ENCODE measurements at places on chromosomes 2 and 18.

- DNase-seq = peak; percentile 59
These were observed 55.4 kb upstream of the CD28 start for GRCh38 chr2:203650860-203651613.

- no peak for DNase-seq
These were observed 1250.1 kb upstream of the GYPC start for GRCh38 chr2:125405816-125406215.

DNA sequence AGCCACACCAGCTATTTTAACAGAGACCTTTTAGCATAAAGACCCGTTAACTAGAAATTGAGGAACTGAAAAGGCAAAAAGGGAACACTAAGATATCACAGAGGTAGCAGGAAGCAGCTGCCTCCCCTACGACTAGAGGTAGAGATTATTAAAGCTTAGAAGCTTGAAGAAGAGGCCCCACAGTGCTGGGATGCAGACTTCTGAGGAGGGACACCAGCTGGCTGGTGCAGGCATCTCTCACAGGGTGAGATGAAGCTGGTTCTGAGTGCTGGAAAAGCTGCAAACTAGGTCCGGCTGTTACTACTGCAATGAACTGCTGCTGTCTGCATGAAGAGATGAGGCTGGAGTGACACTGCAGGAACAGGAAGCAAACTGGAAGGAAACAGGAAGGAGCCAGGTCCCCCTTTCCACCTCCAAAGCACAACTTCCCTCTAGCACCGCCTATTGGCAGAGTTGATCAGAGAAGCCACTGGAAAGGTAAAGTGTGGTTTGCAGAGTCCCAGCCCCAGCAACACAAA, 61.2 kb upstream of the MRPS9 start:
- DNase-seq = no peak

DNA sequence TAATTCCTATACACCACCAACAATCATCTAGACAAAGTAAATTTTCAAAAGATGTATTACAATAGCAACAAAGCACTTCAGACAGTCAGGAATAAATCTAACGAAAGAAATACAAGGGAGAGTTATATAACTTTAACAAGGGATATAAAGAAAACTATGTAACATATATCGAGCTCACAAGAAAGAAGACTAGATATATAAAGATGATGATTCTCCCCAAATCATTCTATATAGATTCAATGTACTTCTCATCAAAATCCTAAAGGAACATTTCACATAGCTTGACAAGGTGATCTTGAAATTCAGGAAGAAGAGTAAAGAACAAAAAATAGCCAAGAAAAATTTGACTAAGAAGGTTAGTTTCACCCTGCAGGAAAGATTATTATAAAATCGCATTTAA, 179.4 kb downstream of the SP3 start:
- DNase-seq = no peak

DNA sequence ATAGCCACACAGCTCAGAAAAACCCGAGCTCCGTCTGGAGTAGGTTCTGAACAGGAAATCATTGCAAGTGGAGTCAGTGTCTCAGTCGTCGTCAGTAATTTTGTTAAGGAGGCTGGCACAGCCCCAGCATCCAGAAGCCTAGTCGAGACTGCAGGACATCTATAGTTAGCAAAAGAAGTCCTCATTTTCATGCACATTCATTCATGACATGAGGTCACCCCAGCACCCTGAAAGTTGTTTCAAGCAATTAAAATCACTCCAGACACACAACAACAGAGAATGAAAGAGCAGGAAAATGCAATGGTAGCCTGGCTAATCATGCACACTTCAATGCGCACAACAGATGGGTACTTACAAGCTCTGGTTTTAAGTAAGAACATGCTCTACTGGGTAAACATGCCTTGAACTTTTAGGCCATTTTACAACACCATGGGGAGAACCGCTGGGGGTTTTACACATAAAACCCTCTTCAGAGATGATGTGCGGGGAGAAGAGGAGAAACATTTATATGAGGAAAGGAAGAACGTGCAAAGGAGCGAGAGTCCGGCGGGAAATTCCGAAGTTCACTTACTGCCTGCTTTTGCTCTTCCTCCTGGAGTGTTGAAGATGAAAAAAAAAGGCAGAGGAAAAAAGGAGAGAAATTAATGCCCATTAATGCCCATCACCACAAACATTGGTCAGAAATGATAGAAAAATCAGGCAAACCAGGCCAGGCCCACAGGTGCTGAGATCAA, 77.4 kb upstream of the DNMT3A start:
- DNase-seq = no peak

GRCh38 chr2:216545359-216545758, 46.7 kb downstream of the RPL37A start:
- no peak for DNase-seq

GRCh38 chr18:47149457-47150028, 757 bp downstream of the HDHD2 start:
- DNase-seq = no peak

- DNase-seq = no peak
These were observed 30.9 kb downstream of the CD28 start for GRCh38 chr2:203737360-203737759.

DNA sequence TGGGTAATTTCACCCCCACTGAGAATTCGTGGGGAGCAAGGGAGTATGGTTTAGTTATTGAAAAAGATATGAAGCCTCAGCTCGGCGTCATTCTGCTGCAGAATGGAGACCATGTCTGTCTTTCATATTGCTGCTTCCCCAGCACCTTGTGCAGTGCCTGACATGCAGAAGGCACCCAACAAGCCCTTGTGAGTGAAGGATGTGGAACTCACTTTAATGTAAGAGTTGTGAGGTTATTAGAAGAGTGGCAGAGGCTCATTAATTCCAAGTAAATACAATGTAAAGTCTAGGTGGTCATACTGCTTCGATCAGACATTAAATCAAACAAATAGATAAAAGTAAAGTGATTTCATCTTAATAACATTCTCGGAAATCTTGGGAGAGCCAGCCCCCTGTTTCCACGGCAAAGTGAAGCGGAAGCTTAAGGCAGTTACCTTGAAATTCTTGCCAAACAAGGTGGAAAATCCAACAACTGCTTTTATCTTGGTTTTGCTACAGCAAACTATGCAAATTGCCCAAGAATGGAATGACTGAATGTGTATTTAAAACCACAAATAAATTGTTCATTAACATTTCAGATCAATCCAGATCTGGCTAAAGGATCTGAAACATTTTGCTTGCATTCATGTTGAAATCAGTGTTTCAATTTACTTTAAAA, 9.6 kb downstream of the CFAP221 start:
- DNase-seq = no peak

- no peak for DNase-seq
These were observed 479.3 kb upstream of the NXPH2 start for GRCh38 chr2:139259422-139260051.

- DNase-seq = no peak
These were observed 14.1 kb downstream of the ZFP36L2 start for GRCh38 chr2:43212216-43212835.

GRCh38 chr2:184927040-184927439, 328.7 kb downstream of the ZNF804A start:
- no peak for DNase-seq

- DNase-seq = peak; percentile 73
These were observed 6.8 kb upstream of the PXDN start for GRCh38 chr2:1750933-1751766.

DNA sequence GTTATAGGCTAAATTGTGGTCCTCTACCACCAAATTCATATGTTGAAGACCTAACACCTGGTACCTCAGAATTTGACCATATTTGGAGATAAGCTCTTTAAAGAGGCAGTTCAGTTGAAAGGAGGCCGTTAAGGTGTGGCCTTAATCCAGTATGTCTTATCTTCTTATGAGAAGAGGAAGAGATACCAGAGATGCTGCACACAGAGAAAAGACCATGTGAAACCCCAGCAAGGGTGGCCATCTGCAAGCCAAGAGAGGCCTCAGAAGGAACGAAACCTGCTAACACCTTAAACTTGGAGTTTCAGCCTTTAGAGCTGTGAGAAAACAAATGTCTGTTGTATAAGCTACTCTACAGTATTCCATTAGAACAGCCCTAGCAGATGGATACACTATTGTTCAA, 528.1 kb upstream of the DCC start:
- no peak for DNase-seq

GRCh38 chr18:58361212-58361611, 267.7 kb downstream of the ALPK2 start:
- no peak for DNase-seq

GRCh38 chr2:36044411-36044810, 311.2 kb upstream of the CRIM1 start:
- no peak for DNase-seq

DNA sequence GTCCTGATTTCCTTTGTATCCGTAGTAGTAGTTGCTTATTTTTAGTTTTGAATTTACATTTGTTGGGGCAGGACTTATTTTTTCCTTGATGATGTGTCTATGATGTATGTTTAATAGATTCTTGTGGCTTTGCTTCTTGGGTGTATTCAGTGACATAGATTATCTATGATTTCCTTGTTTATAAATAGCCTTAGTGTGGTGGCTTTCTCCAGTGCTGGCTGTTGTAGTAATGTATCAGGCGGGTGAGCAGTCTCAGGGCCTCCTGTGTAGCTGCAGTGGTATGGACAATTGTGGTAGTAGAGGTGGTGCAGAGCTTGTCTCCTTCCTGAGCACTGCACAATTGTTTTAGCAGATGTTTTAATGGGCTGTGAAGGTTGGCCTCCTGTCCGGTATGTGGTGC, 60.5 kb downstream of the SMCHD1 start:
- DNase-seq = no peak

DNA sequence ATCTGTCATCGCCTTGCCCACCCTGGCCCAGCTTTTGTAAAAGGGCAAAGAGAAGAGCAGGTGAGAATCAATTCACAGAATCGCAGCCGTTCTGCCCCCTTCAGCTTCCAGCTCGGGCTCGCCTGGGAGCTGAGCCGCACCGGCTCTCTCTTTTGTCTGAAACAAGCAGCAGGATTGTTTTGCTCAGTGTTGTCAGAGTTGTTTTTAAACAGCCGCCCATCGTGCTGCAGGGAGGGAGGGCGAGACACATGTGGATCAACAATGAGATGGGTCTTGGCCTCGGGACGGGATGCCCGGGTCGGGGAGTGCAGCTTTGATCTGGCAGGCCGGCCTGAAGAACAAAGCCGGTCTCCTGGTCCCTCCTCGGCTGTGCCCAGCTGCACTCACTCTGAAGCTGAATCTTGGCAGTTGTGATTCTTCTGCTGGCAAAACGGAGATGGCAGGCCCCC, 39.7 kb upstream of the HDAC4 start:
- DNase-seq = peak; percentile 54

Data from upper lobe of left lung (tissue), 6 donors.